ENCODE measurements at places on chromosomes 2 and 18.

- DNase-seq = no peak
Observed at GRCh38 chr2:86319700-86320580, 17.5 kb downstream of the REEP1 start.

DNA sequence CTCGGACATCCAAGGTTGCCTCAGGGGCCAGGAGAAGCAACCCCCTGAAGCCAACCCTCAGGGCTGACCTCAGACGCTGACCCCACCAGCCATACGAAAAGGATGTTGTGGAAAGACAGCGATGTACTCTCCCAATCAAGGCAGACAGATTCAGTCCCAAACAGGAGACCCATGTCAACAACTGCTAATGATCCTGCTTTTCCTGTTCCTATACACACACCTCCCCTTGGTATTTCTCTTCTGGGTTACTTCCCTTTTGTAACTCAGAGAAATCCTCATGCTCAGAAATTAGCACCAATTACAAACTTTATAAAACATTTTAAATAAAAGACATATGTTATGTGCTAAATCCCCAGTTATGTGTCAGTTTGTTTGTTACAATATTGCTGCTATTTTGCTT is 120.8 kb downstream of the PID1 start:
- DNase-seq = no peak

GRCh38 chr2:161141033-161141432 is 19.2 kb upstream of the TANK start:
- DNase-seq = no peak

- no peak for DNase-seq
Observed at GRCh38 chr18:60153376-60153775, 219.2 kb downstream of the MC4R start.

- no peak for DNase-seq
Observed at GRCh38 chr2:226909126-226909525, 73.3 kb downstream of the RHBDD1 start.

DNA sequence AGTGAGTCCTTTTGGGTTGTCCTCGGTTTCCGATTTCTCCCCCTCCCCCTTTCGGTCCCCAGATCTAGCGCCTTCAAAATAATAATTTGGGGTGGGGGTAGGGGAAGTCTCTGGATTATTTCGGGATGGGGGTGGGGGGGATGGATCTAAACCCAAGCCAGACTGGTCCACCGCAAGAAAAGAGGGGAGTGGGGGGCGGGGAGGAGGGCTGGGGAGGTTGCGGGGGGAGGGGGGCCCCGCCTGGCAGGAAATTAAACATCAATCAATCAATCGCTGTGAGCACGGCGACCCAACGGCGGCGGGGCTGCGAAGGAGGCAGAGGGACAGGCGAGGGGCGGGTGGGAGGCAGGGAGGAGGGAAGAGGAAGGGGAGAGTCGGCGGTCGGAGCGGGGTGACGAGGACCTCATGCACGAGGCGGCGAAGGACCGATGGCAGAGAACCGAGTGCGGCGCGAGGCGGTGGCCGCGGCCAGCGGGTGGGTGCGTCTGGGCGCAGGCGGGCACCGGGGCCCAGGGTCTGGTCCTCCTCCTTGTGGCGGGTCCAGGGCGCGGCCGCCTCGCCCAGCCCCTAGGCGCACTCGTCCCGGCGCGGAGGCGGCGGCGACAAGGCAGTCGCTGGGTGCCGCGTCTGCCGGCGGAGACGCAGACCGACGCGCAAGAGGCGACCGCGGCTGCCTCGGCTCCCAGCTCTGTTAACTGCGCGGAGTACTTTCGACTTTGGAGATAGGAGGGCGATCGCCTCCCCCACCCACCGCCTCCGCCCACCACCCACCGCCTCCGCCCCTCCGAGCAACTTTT is 468 bp upstream of the SATB2 start:
- DNase-seq = peak; percentile 51

DNA sequence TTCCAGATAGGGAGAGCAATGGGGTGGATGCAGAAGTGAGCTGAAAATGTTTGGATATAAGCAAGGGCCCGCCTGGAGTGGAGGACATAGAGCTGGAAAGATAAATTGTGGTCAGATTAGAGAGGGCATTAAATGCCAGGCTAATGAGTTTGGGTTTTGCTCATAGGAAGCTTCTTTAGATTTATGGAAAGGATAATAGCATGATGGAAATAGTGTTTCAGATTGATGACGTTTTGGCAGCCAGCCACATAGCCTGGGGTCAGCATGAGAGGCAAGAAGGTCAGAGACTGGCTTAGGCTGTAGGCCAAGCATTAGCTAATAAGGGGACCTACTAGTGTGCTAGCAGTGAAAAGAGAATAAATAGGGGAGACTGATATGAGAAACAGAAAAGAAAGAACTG is 321.6 kb downstream of the STK39 start:
- no peak for DNase-seq

DNA sequence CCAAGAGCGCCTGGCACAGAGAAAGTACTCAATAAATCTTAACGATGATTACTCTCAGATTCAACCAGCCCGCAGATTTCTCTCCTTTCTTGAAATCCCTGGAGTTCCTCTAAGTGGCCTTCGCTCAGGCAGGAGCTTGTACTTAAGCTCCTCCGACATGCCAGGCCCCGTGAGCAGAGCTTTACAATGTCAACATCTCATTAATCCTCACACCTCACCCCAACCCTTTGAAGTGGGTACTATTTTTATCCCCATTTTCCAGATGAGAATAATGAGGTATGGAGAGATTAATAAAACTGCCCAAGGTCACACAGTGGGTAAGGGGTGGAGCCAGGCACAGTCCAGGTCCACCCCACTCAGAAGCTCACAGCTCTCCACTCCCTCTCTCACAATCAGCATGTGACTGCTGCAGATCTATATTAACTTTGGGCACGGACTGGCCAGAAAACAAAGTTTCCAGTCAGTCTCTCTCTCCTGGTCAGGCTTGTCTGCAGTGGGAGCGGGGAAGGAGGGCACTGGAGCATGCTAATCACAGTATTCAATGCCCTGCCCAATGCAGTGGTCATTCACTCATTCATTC is 18.0 kb downstream of the DNMT3A start:
- no peak for DNase-seq

- no peak for DNase-seq
Observed at GRCh38 chr2:230166557-230167170, 53.1 kb downstream of the SP110 start.

- DNase-seq = no peak
Observed at GRCh38 chr2:112074506-112074905, 19.4 kb downstream of the TMEM87B start.

DNA sequence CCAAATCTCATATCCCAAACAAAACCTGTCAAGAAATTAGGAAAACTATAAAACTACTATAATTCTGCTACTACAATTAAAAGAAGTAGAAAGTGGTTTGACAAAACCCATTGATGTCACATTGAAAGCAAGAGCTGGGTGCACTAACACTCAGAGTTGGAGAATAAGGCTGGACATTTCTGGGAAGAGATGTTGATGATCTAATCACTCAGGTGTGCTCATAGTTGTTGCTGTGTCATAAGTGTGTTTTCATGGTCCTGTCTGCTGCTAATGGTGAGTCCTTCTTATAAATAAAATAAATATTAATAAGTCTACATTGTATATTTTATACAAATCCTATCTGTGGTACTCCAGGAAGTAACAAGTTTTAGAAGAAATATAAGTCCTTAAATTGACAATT is 168.2 kb upstream of the LRP1B start:
- no peak for DNase-seq

DNA sequence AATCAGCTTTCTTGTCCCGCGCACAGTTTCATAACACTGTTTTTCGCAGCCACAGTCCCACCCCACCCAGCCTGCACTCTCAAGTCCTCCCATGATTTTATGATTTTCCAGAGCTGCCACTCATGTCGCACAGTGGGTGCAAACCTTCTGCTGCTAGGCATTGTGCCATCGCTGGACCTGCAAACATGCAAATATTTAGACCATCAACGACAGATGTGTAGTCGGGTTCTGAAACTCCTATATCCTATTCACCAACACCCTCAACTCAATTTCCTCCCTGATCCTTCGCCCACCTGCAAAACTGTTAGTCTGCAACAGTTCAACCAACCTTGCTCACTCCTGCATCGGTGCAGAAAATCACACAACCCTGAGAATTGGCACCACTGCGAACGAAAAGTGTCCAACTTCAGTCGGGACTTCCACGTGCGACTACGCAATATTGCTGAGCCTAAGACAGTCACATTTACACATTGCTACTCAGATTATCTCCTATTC is 871 bp upstream of the ALS2 start:
- DNase-seq = no peak

DNA sequence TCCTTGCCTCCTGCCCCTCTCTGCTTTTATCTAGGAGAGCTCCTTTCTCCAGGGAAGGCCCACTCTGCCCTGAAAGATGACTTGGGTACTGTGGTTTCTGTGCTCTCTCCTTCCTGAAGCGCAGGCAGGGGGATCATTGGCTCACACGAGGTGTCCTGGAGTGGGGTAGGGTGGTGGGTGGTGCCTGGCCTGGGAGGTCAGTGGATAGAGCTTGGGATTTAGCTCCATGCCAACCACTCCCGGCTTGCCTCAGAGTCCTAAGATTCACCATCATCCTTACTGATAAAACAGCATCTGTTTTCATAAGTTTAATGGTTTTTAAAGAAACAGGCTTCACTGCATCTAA is 63.1 kb downstream of the CIB4 start:
- DNase-seq = no peak

- no peak for DNase-seq
Observed at GRCh38 chr2:47554311-47554905, 151.5 kb downstream of the MSH2 start.

- DNase-seq = no peak
Observed at GRCh38 chr2:37586663-37587317, 84.7 kb downstream of the CDC42EP3 start.

DNA sequence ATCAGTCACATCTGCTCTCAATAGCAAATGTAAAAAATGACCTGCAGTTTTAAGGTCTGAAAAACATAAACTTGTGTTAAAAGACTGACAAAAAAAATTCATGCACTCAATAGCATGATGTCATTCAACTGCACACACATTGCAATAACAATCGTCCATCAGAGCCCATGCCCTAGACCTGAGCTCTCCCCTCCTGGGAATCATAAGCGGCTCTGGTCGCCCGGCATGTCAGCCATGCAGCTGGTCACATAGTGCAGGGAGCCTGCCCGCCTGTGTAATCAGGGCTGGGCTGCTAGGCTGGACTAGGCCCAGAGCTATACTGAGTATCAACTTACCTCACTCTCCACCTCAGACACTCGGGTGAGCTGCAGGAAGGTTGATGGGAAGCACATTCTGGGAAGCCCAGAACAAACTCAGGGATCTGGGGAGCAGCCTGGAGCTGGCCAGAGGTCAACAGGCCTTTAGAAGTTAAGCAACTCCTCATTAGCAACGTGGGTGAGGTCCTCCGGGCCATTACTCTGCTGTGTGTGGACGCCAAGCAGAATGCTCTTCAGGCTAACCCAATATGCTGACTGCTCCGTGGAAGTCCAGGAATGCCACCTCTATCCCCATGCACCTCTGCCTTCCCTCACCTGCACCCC is 165.5 kb downstream of the TTC32 start:
- no peak for DNase-seq

DNA sequence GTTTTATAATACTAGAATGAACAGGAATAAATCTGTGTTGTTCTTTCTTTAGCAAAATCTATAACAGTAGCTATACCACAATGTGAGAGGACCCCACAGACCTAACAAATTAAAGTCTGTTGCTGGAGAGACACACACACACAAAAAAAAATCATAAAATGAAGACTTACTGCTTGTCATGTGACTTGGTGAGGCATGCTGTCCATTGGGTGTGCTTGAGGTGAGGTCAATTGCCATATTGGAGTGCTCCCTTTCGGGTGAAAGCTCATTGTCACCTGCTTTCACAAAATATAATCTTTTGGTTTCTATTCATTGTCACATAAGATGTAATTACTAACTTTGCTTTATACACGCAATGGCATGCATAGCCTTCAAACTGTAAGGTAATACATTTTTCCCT is 3.9 kb downstream of the IKZF2 start:
- no peak for DNase-seq

DNA sequence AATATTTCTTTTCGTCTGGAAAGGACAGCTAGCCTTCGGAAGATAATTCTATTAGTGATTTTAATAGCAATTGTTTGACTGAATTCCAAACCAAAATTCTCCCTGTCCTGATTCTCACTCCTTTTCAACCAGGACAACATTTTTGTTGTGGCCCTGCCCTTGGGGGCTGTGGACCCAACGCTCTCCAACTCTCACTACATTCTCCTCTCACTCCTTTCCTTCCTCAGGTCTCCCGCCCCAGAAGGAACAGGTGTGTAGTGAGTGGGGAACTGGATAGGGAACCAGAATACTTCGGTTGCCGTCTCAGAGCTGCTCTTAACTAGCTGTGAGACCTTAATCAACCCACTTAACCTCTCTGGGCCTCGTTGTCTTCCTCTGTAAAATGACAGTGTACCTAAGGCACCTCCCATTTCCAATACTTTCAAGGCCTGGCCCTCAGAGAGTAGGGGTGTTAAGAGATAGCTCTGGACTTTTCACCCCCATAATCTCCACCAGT is 638 bp upstream of the ADD2 start:
- no peak for DNase-seq

- DNase-seq = no peak
Observed at GRCh38 chr18:7779211-7779610, 212.1 kb downstream of the PTPRM start.

Data from NCI-H2171 (cell line).